ENCODE measurements at places on chromosomes 6 and 20. TPM values are rescaled to one million over a fixed set of nuclear protein-coding genes. Genes with fewer than 3 reads are reported as not detected.
A peak's percentile ranks its signal among the peaks of the same experiment; 100 is the strongest.

The PSMB9 gene
- total RNA-seq, result 24.9 TPM

DNA sequence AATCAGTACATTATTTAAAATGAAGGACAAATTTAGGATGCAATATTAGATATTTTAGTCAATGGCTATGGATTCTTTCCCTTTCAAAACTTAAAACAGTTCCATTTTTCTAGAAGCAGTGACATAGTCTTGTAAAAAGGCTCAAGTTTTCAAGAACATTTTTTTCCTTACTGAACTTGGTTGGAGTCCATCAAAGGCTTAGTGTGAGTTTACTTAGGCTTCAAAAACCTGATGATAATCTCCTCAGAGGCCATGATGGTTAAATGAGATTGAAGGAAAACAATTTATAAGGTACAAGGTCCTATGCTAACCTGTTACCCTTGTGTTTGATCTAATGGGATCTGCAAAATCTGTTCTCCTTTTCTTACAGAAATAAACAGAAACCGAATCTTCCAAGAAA lies 531.8 kb downstream of the UTRN start:
- DNase-seq, result no peak

GRCh38 chr20:61482056-61482887 lies 230.2 kb downstream of the CDH4 start:
- no peak for DNase-seq

GRCh38 chr6:79671600-79672266 lies 40.6 kb downstream of the SH3BGRL2 start:
- DNase-seq, result no peak

DNA sequence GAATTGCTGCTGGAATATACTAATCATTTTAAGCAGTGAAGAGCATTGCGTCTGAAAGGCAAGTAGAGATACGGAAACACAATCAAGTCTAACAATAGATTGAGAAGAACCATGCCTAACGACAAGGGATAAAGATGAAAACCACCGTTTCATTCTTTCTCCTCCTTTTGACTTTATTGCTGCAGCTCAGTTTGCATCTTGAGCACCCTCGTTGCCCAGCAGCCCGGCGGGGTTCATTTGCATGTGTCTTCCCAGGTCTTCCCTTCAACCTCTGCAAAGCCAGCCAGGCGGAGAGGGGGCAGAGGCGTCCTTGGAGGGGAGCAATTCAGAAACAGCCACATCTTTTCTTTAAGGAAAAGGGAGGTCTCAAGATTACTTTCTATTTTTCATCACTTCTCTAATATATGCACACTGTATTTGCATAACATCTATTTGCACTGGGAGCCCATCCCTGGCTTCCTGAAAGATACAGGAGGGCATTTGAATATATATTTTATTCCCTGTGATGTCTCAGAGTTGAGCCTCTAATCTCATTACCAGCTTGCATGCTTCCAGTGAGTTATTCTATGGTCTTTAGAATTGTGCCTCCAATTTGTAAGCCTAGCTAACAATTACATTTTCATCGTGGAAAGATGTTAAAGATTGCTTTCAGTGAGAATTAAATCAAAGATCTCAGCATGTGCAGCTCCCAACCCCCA lies 18.7 kb upstream of the PXDC1 start:
- no peak for DNase-seq

The DLL1 gene
- total RNA-seq, result 24.8 TPM

- peak; percentile 63 for DNase-seq
Observed at GRCh38 chr20:32535953-32536823, 48.9 kb downstream of the NOL4L start.

The HRH3 gene
- not detected for total RNA-seq

DNA sequence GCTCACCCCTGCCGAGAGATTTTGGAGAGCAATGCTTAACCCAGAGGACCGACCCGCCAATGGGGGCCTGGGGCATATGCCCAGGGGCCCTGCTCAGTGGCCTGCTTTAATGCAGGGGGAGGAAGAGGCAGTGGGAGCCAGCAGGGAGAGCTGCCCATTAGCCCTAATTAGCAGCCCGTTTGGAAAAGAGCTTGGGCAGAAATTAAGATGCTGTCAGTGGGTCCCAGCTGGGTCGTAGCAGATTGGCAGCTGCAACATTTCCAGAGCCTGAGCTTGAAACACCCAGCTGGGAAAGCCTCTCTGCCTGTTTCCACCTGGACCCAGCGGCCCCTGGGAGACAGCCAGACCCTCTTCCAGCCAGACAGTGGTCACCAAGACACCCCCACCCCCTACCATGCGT lies 39.5 kb downstream of the CD40 start:
- DNase-seq, result no peak

- DNase-seq, result no peak
Observed at GRCh38 chr6:123953920-123954319, 150.3 kb downstream of the NKAIN2 start.

GRCh38 chr6:106628658-106629102 lies 618 bp downstream of the RTN4IP1 start:
- DNase-seq, result no peak

Data from aorta (tissue), 5 donors.